Right ventricle myocardium inferior (tissue), 1 donor: ENCODE measurements at places on chromosomes 1 and 21. TPM values are rescaled to one million over a fixed set of nuclear protein-coding genes. Genes with fewer than 3 reads are reported as not detected.

DNA sequence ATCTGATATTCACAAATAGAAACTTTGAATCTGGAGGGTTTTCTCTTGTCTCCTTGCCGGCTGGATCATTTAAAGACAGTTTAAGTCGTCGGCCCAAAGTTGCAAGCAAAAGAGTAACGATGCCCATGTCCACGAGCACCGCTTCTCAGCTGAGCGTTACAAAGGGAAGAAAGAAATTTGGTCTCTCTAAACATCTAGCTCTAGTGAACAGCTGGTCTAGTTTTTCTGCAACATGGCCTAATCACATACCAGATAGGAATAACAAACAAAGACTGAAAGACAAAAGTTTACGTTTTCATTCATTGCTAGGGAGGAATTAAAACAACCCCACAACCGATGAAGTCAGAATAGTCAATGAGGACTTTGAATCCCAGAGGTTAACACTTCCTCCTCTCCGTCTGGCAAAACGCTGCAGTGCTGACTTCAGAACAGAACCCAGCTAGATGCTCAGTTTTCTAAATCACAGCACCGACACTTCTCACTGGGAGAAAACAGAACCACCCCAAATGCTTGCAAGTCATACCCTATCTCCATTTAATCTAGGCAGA, 69.4 kb downstream of the NTPCR start:
- DNase-seq = no peak

- DNase-seq = no peak
Observed at GRCh38 chr1:82048596-82048995, 247.9 kb downstream of the ADGRL2 start.

DNA sequence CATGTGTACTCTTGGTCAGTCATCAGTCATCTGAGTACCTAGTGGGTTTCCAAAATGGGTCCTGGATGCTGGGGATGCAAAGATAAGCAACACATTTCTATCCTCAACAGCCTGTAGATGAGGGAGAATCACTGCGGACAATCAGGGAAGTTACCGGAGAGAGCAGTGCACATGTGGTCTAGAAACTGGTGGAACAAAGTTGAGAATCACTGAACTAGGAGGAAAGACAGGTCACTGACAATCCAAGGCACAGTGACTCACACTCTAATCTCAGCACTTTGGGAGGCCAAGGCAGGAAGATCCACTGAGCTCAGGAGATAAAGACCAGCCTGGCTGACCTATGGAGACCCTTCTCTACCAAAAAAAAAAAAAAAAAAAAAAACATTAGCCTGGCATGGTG, 31.4 kb upstream of the LGALS8 start:
- no peak for DNase-seq

GRCh38 chr21:45575304-45575992, 33.2 kb upstream of the SLC19A1 start:
- no peak for DNase-seq

DNA sequence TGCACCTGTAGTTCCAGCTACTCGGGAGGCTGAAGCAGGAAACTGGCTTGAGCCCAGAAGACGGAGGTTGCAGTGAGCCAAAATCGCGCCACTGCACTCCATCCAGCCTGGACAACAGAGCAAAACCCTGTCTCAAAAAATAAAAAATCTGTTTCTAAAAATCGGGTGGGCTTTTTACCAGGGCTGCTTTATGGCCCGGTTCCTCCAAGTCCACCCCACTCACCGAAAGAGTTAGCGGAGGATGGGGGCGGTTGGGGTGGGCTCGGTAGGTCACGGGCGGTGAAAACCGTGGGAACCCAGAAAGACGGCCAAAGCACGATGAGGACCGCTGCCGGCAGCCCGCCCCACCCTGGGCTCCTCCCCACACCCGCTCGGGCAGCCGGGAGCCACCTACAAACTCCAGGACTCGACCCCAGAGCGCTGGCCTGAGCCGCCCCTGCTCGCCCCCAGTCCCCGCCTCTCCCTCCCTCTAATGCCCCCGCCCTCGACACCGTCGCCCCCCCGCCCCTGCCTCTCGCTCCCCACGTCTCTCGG, 846 bp upstream of the PER3 start:
- DNase-seq = peak; percentile 90

- no peak for DNase-seq
Observed at GRCh38 chr1:2019172-2019543, at the start of gene GABRD. GABRD (plus strand) TSS chr1:2019345; CDS start chr1:2019424, 79 bp downstream.

DNA sequence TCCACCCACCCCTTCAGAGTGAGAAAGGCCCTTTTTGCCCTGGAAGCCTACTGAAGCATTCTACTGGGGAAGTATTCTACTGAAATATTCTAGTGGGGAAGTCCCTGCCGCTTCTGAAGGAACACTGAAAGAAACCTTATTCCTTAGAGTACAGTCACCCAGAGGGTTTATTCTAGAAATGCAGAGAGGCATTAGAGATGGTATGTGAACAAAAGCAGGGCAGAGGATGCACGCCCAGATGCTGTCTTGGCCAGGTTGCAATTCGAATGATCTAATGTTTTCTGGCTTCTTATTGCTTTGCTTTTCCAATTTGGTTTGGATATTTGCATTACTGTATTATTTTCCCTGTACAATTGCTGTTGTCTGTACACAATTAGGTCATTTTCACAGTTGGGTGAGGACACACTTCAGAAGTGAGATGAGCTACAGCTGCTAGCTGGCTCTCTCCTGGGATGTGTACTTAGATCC, 37.1 kb downstream of the CCN1 start:
- DNase-seq = no peak

GRCh38 chr1:65253800-65254319, 55.5 kb upstream of the DNAJC6 start:
- DNase-seq = no peak

GRCh38 chr1:39204441-39205081, at the start of gene MACF1:
MACF1 (plus strand) TSS chr1:39204695; CDS start chr1:39205023, 328 bp downstream.
- DNase-seq = no peak

DNA sequence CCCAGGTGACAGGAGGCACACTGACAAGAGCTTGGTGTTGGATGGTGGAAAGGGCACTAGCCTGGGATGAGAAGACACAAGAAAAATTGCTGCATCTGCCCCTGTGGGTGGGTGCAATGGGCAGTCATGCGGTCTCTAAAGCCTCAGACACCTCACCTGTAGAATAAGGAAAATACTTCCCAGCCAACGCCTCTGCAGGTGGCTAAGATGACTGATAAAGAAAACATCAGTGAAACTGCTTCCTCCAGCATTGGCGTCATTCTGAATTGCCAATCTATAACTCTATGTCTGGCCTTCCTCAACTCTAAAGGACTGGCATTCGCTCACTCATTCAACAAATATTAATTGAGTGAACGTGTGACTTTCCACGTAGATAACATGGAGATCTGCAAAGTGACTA, 100.4 kb upstream of the F3 start:
- no peak for DNase-seq

- DNase-seq = no peak
Observed at GRCh38 chr1:161084597-161084988, 4.8 kb downstream of the NECTIN4 start.

DNA sequence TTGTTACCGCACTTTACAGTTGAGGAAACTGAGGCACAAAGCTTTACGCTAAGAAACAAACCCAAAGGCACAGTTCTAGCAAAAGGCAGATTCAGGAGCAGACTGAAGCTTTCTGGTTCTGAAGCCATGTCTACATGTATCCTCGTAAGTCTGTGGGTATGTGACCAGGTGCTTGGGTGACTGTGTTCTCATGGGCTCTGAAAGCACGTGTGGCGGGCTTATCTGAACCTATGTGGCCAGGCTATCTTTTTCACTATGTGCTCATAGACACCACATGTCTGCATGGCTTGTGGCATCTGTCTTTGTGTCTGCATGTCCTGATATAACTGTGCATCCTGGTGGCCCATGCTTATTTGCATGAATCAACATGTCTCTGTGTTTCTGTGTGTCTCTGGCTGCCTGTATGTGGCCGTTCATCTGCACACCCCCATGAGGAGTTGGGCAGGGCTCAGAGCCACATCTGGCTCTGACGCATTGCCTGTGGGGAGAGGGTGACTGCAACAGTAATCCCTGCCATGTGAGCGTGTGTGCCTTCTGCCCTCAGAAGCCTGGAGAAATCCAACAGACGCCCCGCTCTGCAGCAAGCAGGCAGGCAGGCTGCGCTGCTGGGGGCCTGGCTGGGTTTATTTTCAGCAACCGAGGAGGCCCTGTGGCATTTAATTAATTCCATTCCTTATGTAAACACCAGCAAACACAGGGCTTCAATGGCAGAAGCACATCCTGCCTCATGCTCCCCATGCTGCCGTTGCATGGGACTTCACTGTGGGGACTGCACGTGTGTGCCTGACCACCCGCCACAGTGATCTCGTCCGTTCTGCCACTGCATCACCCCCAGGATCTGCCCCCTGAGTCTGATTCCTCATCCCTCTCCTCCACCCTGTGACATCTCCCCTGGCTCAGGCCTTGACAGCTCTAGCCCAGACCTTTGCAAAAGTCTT, 115.4 kb downstream of the TRABD2B start:
- DNase-seq = no peak

- no peak for DNase-seq
Observed at GRCh38 chr1:42646056-42646455, 12.2 kb upstream of the PPIH start.

DNA sequence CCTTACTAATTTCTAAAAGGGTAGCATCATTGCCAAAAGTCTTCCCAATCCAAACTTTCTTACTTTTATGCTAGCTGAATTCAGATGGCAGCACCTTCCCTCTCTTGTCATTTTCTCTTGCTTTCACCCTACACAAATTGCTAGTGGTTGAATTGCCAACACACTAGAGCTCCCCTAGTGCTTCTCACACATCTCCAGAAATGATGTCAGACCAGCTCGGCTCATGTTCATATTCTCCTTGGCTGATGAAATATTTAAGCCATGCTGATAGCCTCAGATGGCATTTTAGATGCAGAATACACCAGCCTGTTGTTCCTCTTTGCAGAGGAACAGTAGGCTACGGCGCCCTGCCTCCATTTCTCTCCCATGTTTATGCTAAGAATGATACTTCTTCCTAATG, 256.9 kb downstream of the PTBP2 start:
- no peak for DNase-seq

DNA sequence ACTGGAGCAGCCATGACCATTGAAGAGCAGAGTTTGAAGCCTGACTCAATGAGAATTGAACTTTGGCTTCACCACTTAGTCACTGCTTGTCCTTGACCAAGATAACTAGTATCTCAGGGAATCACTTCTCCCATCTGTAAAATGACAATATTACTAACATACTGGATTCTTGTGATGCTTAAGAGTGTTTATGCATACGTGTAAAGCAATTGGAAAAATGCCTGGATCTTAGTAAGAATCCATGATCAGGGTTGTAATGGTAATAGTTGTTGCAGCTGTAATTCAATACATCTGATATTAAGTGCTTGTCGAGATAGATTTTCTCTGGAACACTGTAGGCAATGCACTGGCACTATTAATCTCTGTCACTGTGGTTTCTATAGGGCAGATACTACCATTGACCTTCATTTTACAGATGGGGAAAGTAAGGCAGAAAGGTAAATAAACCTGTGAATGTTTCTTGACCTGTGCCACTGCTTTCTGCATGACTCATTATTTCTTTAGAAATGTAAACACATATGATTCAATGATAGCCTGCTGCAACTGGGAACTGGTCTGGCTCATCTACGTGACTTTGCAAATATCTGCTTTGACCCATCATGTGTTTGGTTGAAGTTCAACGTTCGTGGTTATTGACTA, 662.5 kb downstream of the PLA2G4A start:
- no peak for DNase-seq

DNA sequence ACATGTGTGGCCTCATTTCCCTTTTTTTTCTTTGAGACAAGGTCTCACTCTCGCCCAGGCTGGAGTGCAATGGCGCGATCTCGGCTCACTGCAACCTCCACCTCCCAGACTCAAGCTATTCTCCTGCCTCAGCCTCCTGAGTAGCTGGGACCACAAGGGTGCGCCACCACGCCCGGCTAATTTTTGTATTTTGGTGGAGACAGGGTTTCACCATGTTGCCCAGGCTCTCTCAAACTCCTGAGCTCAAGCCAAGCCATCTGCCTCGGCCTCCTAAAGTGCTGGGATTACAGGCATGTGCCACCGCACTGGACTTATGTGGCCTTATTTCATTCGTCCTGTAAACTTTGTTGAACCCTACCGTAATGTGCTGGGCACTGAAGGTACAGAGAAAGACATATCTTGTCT, 569 bp upstream of the WARS2 start:
- DNase-seq = peak; percentile 68

GRCh38 chr1:67629370-67630075, 55.5 kb upstream of the GADD45A start:
- DNase-seq = no peak

- no peak for DNase-seq
Observed at GRCh38 chr1:30286241-30286987, 437.0 kb downstream of the MATN1 start.

DNA sequence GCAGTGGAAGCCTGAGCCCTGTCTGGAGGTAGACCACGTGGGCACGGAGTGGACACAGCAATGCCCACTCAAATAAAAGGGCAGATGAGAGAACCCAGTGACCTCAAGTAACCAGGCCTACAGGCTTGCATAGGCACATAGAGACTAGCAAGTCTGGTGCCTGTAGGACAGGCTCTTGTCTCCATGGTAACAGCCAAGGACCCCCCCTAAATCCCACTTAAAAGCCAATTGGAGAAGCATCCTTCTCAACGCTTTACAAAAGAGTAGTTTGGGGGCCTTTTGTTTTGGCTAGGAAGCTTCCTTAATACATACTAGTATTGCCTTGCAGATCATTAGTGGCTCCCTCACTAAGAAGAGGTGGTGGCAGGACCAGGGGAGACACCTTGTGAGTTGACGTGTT, 63.9 kb downstream of the VWA5B1 start:
- DNase-seq = no peak

GRCh38 chr1:154489695-154490274, 12.2 kb upstream of the TDRD10 start:
- DNase-seq = no peak

- DNase-seq = no peak
Observed at GRCh38 chr1:55275941-55276341, 60.8 kb upstream of the USP24 start.

GRCh38 chr1:65758128-65758527, 34.6 kb upstream of the PDE4B start:
- DNase-seq = no peak

GRCh38 chr1:235460770-235461169, 43.5 kb downstream of the B3GALNT2 start:
- no peak for DNase-seq

DNA sequence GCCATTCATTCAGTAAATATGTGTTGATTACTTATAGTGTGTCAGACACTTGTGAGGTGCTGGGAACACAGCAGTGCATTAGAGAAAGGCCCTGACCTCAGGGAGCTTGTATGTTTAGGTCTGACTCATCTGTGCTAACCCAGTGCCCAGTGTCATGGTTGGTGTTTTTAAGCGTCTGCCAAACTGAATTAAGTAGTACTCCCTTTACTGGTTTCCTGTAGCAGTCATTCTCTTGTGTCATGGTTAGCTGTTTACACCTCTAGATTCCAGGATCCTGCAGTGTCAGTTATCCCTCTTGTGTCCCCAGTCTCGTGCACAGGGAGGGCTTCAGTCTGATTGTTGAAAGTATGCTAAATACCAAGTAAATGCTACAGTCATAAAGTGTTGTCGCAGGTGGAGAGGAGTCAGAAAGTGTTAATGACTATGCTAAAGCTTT, 14.2 kb downstream of the UCK2 start:
- no peak for DNase-seq

The C4BPA gene
- not detected for total RNA-seq

The FAM163A gene
- 0.65 TPM for total RNA-seq

The CFAP107 gene
- total RNA-seq = not detected

The ARTN gene
- 0.49 TPM for total RNA-seq

The GRHL3 gene
- not detected for total RNA-seq

The MEGF6 gene
- 7.0 TPM for total RNA-seq

The ACOT11 gene
- 43.4 TPM for total RNA-seq

The SUSD4 gene
- 8.7 TPM for total RNA-seq

The CIART gene
- 12.8 TPM for total RNA-seq

The MYOG gene
- total RNA-seq = not detected

The UHMK1 gene
- total RNA-seq = 21.6 TPM

The THEM5 gene
- total RNA-seq = not detected

The KLHDC7A gene
- total RNA-seq = not detected
